ENCODE measurements at places on chromosomes 5 and 9.
A peak's percentile ranks its signal among the peaks of the same experiment; 100 is the strongest.

DNA sequence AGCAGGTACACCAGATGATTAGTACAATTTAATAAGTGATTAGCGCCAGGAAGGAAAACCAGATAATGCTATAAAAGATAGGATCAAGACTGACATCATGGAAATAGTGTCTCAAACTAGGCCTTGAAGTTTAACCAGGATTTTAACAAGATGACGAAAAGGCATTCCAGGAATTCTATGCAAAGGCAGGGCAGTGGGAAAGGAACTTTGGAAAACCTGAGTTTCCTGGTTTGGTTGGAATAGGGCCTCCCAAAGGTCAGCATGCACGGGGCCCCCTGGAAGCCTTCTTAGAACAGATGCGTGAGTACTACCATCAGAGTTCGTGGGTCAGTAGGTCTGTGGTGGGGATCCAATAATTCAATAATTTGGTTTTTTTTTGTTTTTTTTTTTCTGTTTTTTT is 935.2 kb upstream of the DMAC1 start:
- H3K27me3 ChIP-seq: no peaks in the 10 kb centered on the region
- H3K4me1 ChIP-seq: no peaks in the 10 kb centered on the region
- no peak overlapping the region for H3K4me3 ChIP-seq

GRCh38 chr9:80540387-80540786 is 968.6 kb downstream of the TLE4 start:
- DNase-seq: no peak
- no peak overlapping the region for H3K4me3 ChIP-seq
- H3K36me3 ChIP-seq: no peaks in the 10 kb centered on the region
- H3K27ac ChIP-seq: no peak overlapping the region

DNA sequence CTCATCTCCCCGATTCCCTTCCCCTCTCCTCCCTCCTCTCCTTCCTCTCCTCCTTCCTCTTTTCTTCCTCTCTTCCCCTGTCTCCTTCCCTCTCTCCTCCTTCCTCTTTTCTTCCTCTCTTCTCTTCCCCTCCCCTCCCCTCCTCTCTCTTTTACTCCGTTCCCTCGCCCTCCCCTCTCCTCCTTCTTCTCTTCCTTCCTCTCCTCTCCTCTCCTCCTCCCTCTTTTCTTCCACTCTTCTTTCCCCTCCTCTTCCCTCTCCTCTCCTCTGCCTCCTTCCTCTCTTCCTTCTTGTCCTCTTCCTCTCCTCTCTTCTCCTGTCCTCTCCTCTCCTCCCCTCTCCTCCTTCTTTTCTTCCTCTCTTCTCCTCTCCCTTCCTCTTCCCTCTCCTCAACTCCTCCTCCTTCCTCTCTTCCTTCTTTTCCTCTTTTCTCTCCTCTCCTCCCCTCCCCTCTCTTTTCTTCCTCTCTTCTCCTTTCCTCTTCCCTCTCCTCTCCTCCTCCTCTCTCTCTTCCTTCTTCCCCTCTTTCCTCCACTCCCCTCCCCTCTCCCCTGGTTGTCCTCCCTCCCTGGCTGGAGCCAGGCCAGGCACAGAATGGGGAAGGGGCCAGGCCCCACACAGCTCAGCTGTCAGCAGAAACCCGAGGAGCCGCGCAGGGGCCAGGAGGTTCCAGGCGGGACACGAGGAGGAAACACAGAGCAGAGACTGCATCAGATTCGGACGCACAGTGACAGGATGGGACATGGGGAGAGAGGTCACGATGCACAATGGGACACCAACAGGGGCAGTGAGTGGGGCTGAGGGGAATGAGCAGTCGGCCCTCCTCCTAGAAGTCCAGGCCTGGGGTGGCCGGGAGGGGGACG is 48.0 kb downstream of the CAMK2A start:
- H3K27me3 ChIP-seq: no peaks in the 10 kb centered on the region
- H3K4me1 ChIP-seq: no peaks in the 10 kb centered on the region
- no peak overlapping the region for H3K4me3 ChIP-seq
- no peaks in the 10 kb centered on the region for H3K36me3 ChIP-seq

- no peaks in the 10 kb centered on the region for H3K27me3 ChIP-seq
- no peak overlapping the region for H3K27ac ChIP-seq
- H3K4me1 ChIP-seq: no peaks in the 10 kb centered on the region
These were observed 12.2 kb downstream of the MEGF9 start for GRCh38 chr9:120702075-120702474.

DNA sequence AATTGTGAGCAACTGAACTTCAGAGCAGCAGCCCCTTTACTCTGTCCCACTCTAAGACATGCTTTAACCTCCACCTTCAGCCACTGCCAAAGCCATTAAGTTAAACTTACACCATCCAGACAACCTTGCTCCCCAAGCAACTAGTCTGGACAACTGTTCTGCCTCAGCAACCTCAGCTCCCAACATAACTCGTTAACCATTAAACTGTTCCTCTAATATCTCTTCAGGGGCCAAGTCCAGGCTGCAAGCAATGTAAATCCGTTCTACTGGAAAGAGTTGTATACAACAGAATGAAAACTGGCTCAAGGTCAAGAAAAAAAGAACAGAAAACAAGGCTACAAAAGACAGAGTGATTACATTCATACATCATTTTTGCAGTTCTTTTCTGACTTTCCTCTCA is 131.7 kb upstream of the TARS1 start:
- H3K36me3 ChIP-seq: no peaks in the 10 kb centered on the region
- H3K4me3 ChIP-seq: no peak overlapping the region
- no peak overlapping the region for H3K27ac ChIP-seq
- H3K27me3 ChIP-seq: no peaks in the 10 kb centered on the region
- DNase-seq: no peak

GRCh38 chr5:71483355-71483754 is 27.9 kb downstream of the BDP1 start:
- DNase-seq: no peak
- no peak overlapping the region for H3K27ac ChIP-seq

- no peaks in the 10 kb centered on the region for H3K4me1 ChIP-seq
- H3K27me3 ChIP-seq: peaks cover 21% of the 10 kb centered on the region
- no peak overlapping the region for H3K4me3 ChIP-seq
- no peaks in the 10 kb centered on the region for H3K36me3 ChIP-seq
- no peak for DNase-seq
These were observed 10.8 kb downstream of the OR13J1 start for GRCh38 chr9:35859310-35859989.

GRCh38 chr5:860506-861150 is 9.8 kb upstream of the ZDHHC11 start:
- H3K4me3 ChIP-seq: no peak overlapping the region
- DNase-seq: no peak
- H3K4me1 ChIP-seq: no peaks in the 10 kb centered on the region
- peaks cover 13% of the 10 kb centered on the region for H3K36me3 ChIP-seq
- no peaks in the 10 kb centered on the region for H3K27me3 ChIP-seq

GRCh38 chr9:130276955-130277354 is 11.4 kb downstream of the HMCN2 start:
- H3K36me3 ChIP-seq: no peaks in the 10 kb centered on the region
- no peak overlapping the region for H3K27ac ChIP-seq
- peaks cover 32% of the 10 kb centered on the region for H3K27me3 ChIP-seq
- no peak for DNase-seq

GRCh38 chr5:98432378-98432777 is 341.1 kb upstream of the RGMB start:
- H3K4me3 ChIP-seq: no peak overlapping the region
- DNase-seq: no peak
- no peak overlapping the region for H3K27ac ChIP-seq
- no peaks in the 10 kb centered on the region for H3K36me3 ChIP-seq

DNA sequence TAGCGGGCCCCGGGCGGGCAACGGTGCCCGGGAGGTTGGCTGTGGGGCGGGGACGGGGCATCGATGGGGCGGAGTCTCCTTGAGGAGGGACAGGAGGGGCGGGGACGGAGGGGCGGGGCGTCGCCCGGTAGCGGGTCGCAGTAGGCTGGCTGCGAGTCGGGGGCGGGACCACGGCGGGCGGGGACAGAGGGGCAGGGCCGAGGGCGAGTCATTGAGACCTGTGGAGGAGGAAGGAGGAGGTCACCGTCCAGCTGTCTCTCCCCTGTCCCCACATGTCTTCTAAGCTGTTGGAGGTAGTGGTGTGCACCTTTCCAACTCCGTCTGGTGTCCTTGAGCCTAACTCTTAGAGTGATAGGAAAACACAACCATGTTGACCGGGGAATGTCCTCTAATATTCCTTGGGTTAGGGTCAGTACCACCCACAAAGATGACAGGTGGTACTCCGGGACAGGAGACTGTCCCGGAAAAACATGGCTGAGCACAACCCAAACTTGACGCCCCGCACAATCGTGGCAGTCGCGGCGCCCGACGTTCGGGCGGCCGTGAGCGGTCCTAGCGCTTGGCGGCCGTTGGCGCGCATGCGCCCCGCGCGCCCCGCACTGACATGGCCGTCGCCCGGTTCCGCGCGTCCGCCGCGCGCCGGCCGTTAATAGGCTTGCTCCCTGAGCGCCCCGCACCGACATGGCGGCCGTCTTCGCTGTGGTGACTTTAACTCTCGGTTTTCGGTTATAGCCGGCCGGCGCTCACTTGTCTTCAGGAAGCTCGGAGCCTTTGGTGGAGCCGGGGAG is at the start of the genes CRAT and PTPA:
Gene CRAT (minus strand): TSS at position 54 of the 788 bp plus-strand sequence. CDS start 284 bp downstream, outside the sequence.
Gene PTPA (plus strand): TSS at position 676 of the 788 bp plus-strand sequence. CDS start 186 bp downstream, outside the sequence.
- H3K27me3 ChIP-seq: no peaks in the 10 kb centered on the region
- peak; percentile 91 for DNase-seq
- peaks cover 27% of the 10 kb centered on the region for H3K4me1 ChIP-seq
- peak within 1 kb of the TSS; percentile 93 for H3K27ac ChIP-seq
- H3K4me3 ChIP-seq: peak within 1 kb of the TSS; percentile 62
- H3K36me3 ChIP-seq: no peaks in the 10 kb centered on the region

DNA sequence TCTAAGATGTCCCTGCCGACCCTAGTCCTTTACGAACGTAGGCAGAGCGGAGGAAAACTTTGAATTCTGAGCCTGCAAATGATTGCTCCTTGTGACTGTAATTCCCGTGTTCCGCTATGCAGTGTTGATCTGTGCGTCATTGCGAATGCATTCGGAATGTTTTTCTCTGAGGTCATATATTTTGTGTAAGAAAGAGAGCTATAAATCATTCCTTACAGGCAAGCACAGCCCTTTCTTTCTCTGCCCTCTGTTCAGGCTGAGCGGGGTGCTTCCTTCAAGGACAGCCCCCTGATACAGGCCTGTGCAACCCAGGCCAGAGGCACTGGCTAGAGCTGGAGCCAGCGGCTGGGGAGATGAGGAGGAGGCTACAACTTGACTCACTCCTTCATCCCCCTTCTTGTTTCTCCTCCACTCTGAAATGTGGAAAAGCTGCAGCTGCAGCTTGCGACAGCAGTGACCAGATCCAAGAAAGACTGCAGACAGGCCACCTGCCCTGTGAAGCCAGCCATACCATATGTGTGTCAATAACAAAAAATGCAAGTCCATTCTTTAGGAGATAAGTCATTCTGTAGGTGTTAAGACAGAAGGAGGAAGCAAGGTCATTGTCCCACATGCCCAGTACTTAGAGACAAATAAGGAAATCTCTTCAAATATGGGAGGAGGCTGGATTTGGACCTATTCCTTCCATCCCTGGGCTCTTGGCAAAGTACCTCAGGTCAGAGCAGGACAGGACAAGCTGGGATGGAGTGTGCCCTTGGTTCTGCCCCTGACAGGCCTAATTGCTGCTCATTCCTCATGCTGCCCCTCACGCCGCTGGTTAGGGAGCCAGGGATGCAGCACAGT is 345.7 kb upstream of the WWC1 start:
- H3K27ac ChIP-seq: no peak overlapping the region
- DNase-seq: no peak
- no peak overlapping the region for H3K4me3 ChIP-seq
- H3K4me1 ChIP-seq: no peaks in the 10 kb centered on the region

- no peak overlapping the region for H3K4me3 ChIP-seq
- H3K27me3 ChIP-seq: no peaks in the 10 kb centered on the region
- no peaks in the 10 kb centered on the region for H3K4me1 ChIP-seq
- H3K27ac ChIP-seq: no peak overlapping the region
These were observed 88.8 kb upstream of the EQTN start for GRCh38 chr9:27385606-27386322.

DNA sequence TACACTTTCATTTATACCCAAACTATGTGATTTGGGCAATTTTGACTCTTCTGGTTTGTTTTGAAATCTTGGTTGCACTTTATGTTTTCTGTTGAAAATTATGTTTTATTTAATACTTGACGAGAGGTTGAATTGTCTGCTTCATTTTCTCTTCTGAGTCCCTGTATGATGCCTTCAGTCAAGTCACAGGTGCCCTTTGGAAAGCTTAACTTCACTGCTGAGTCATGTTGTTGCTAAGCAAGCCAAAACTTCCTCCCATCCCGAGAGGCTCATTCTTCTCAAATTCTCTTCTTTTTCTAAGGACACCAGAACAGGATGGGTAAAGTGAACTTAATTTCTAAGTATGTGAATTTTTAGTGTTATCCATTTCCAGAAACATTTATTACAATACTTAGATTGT is 455.3 kb upstream of the PTGER4 start:
- H3K27ac ChIP-seq: no peak overlapping the region
- H3K4me1 ChIP-seq: no peaks in the 10 kb centered on the region
- no peak overlapping the region for H3K4me3 ChIP-seq
- DNase-seq: no peak

DNA sequence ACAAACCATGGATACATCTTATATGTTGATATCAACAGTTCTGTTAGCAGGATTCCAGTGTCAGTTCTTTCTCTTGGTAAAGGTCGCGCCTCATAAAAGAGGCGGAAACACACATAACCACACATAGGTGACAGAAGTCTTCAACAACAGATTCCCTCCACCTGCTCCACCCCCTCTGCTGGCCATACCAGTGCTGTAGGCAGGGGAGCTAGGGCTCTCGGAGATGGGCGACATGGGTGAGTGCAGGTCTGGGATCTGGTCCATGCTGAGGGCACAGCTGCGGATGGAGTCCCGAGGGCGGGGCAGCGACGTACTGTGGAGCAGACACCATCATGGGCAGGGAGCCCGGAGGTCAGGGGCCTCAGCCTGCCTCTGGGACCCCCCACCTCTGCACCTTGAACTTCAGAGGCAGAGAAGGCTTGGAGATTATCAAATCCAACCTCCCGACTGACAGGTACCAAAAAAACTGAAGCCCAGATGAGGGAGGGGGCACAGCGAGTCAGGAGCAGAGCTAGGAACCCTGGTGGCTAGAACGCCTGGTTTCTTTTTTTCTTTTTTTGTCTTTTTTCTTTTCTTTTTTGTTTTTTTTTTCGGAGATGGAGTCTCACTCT is 12.0 kb upstream of the TOR2A start:
- DNase-seq: peak; percentile 65
- no peaks in the 10 kb centered on the region for H3K27me3 ChIP-seq
- no peak overlapping the region for H3K4me3 ChIP-seq
- peak overlapping the region; percentile 32 for H3K27ac ChIP-seq
- peaks cover 87% of the 10 kb centered on the region for H3K36me3 ChIP-seq
- peaks cover 14% of the 10 kb centered on the region for H3K4me1 ChIP-seq

- H3K27me3 ChIP-seq: no peaks in the 10 kb centered on the region
- H3K36me3 ChIP-seq: peaks cover 6% of the 10 kb centered on the region
- no peak overlapping the region for H3K27ac ChIP-seq
- no peaks in the 10 kb centered on the region for H3K4me1 ChIP-seq
These were observed 55.7 kb downstream of the SUSD1 start for GRCh38 chr9:112119225-112120029.

Data from T-cell (primary cell).